ENCODE measurements at places on chromosomes 13 and 19.

DNA sequence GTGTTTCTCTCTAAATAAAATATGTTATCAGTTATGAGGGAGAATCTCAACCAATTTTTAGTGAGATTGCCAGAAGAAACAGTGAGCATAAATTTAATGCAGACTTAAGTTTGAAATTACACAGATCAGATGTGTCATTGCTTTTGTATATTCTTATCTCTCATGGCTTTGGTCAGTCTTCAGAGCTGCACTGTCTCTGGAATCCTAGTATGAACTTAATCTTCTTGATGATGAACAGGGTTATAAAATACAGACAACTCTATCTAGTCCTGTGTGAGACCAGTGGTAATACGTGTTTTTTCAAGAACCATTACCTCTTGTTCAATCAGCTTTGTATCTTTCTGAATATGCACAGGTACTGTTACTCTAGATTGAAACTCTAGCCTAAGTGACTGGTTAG lies 528.0 kb downstream of the DACH1 start:
- DNase-seq: no peak

DNA sequence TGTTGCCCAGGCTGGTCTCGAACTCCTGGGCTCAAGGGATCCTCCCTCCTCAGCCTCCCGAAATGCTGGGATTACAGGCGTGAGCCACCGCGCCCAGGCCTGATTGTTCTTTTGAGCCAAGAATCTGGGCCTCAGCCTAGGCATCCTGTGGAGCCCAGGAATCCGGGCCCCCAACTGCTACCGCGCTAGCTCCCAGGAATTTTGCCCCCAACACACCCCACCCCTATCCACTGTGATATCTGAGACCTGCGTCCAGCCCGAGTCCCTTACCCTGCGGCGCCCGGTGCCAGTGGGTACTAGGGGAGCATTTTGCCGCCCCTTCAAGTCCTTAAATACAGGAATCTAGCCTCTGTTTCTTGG lies 838 bp upstream of the MYADM start:
- no peak for DNase-seq

DNA sequence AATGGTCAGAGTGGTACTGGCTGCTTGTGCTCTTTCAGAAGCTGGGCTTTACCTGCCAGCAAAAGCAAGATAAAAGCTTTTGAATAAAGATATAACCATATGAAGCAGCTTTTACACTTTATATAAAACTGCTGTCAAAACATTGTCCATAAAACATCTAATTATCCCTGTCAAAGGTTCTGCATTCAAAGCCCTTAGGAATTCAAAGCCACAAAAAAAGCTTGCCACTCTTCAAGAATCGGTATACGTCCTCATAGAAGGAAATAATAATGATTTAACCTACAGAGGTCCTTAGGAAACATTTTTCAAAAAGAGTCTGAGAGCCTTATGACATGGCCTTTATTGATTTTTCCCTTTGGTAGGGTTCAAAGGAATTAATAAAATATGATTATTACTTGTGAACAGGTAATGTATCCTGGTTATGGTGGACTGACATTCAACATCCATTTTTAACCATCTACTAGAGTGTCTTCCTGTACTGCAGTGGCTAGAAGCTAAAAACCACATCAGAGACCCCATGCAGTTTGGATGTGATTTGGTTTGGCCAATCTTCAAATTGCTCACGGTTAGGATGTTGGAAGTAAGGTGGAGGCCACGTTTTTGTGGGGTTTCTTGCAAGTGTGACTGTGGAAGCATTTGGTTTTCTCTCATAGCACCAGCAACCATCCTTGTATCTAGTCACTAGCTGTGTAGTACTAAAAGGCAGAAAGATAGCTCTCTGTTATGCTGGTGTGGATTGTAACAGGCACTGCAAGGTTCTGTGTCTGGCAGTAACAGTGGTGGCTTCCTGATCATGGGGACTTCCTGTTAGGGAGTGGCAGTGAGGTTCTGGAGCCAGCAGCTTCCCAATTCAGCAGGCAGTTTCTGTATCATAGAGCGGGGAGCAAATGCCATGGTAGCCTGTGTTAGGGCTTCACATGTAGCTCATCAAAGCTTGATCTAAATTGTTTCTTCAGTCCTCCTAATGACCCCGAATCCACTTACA lies 441.5 kb downstream of the DIAPH3 start:
- DNase-seq: no peak

DNA sequence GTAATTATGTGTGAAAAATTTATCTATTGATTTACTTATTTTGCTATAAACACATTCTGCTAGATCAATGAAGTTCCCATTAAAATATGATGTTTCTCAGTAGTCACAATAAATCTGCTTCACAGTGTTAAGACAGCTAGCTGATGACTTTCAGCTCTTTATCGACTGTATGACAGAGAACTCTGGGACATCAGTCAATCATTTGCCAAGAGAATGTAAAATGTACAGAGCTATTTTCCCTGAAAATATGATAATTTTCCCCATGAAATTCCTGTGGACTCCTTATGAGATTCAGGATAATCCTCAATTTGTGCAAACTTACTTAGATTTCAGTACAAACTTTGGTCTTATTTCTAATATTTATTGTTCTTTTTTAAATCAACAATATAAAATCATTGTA lies 430.5 kb downstream of the SLITRK6 start:
- DNase-seq: no peak

DNA sequence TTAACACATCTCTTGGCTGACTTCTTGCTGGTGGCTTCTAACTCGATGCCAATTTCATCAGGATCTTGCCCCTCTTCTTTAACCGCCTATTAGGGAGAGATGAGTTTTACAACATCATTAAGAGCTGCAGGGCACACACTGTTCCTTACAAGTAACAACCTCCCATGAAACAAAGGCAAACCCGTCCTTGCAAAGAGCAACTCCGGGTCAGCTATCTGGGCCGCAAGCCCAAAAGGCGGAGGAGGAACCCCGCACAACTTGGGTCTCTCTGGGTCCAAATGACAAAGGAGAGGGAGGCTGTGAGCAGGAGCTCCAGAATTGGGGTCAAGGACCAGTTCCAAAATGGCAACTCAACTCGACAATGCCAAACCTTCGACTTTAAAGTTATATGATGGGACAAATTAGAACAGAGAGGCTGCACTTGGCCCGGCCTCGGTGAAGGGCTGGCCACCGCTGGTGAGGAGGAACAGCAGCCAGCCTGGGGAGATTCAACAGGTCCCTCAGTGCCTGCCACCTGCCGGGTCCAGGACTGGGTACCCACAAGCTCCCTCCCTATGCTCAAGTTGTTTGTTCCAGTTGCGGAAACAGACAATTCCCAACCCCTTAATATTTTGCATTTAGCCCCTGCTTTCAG lies 1.1 kb downstream of the SAFB2 start:
- no peak for DNase-seq

GRCh38 chr13:50573066-50573465 lies 270.4 kb downstream of the DLEU7 start:
- DNase-seq: no peak

- no peak for DNase-seq
Measured at GRCh38 chr19:14112809-14113385, 4.7 kb downstream of the PRKACA start.

DNA sequence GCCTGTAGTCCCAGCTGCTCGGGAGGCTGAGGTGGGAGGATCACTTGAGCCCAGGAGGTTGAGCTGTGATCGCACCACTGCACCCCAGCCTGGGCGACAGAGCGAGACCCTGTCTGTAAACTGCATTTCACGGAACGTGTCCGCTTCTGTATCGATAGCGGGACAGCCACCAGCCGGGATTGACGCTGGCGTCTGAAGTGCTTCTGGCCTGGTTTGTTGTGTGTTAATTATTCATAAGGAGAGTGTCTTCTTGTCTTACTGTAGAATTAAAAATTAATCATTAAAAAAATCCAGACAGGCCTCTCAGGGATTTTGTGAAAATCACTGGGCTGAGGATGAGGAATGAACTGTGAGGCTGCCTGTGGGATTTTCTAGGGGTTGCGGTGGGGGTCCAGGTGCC lies 16.2 kb upstream of the MISP start:
- DNase-seq: no peak

DNA sequence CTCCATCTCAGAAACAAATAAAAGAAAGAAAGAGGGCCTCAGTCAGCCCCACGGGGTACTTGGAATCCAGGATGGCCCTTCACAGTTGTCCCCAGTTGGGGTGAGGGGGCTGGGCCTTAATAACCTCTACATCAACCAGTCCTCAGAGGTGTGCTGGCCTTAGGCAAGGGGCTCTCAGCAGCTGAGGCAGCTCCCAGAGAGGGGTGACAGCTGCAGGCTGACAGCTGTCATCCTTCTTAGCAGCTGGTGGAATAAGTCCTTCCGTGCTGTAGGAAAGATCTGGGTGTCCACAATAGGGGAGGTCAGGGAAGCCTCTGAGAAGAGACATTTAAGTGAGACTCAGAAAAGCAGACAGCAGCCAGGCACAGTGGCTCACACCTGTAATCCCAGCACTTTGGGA lies 7.4 kb downstream of the BCAM start:
- DNase-seq: no peak

DNA sequence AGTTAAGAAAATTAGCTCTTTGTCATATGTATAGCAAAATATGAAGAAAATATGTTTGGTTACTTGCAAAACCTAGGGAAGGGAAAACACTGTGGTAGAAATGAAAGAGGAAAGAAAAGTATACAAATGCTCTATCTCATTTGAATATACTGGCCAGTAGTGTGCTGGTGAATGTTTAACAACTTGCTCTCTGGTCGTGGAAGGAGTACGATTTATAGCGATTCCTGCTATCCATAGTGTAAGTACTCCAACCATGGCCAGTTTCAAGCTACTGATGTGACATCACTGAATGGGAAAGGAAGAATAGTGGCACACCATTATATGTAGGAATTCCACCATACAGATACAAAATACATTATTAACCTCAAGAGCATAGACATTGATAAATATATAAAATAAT lies 9.3 kb downstream of the BORA start:
- DNase-seq: no peak

DNA sequence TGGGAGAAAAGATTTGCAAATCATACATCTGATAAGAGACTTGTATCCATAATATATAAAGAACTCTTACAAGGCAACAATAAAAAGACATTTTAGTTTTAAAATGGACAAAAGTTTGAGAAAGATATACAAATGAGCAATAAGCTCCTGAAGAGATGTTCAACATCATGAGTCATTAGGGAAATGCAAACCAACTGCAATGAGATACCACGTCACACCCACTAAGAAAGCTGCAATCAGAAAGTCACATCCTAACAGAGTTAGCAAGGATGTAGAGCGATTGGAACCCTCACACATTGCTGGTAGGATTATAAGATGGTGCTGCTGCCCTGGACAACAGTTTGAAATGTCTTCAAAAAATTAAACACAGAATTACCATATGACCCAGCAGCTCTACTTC lies 50.3 kb downstream of the GSX1 start:
- DNase-seq: no peak

DNA sequence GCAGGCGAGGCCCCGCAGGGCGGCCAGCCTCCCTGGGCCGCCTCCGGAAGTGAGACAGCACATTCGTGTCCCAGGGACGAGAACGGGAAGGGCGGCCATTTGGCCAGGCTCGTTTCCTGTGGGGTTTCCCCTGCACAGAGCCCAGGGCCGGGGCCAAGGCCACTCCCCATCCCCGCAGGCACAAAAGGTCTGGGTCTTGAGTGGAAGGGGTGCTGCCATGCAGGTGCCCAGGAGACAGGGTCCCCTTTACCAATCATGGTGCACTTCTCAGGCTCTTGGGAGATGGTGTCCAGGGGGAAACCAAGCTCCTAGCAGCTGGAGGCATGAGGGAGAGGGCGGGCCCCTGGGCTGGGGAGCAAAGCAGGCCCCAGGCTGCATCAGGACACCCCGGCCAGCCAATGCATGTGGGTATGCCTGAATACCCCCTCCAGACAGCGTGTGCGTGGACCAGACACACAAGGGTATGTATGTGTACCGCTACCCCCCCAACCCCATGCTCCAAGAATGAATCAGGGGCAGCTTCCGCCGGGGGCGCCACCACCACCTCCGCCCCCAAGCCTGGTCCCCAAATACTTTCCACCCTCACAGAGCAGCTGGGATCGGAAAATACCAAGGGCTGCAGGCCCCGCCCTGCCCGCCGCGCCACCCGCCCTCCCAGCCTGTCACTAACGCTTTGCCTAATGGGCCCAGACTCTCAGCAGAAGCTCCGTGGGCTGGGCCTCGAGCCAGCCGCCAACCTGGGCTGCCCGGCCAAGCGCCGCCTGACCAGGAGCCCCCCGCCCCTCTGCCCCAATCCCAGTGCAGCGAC lies 37.6 kb upstream of the NANOS3 start:
- peak; percentile 86 for DNase-seq

- DNase-seq: no peak
Measured at GRCh38 chr19:51568456-51568855, 2.6 kb upstream of the ZNF175 start.

DNA sequence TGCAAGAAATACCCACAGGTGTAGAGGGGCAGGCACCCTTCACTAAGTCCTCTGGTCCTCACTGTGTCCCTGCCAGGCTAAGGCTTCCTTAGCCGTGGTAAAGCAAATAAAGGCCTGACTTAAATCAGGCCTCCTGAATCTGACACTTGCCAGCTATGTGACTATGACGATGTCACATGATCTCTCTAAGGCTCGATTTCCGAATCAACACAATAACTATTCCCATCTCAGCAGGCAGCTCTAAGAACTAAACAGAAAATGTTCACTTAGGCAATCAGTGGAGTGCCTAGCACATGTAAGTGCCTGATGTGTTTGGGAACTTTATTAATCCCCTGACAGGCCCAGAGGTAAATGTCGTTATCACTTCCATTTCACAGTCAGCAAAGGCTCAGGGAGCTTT lies 2.0 kb downstream of the ZNF550 start:
- DNase-seq: no peak

GRCh38 chr19:14470031-14470876 lies 4.9 kb downstream of the PTGER1 start:
- DNase-seq: no peak

- peak; percentile 83 for DNase-seq
Measured at GRCh38 chr13:97004096-97004876, 10.0 kb upstream of the OXGR1 start.

DNA sequence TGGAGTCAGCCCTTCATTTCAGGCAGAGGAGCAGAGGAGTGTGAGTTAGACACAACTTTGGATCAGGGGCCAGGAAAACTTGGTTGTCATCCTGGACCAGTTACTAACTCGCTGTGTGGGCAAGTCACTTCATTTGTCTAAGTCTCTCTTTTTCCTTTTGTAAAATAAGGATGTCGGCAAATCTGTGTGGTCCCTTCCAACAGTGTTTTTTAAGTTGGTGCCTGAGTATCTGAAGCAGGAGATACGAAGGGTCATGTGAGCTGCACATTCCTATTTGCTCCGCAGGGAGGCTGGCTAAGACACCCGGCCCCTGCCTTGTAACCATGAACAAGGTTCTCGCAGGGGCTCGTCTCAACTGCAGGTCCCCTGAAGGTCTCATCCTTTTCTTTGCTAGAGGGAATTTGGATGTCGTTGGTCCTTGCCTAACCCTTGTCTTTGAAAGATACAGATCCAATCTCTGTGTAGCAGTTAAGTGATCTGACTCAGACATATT lies 64.3 kb downstream of the LRCH1 start:
- no peak for DNase-seq
